ENCODE measurements at places on chromosomes 12 and 14.

DNA sequence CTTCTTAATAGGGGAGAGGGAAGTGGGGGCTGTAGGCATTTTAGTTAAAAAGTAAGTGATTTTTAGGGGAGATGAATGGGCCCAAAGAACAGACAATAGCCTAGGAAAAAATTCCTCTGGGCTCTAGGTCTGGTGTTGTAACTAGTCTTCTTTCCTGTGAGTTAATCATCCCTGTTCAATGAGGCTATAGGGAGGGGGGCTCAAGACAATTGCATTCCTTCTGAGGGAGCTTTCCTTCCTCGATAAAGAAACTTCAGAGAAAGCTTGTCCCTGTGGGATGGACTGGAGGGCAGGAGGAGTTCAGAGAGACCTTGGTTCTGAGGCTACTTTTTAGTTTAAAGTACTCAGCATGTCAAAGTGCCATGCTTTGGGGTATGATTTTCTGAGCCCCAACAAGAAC is 127.2 kb downstream of the BBS10 start:
- no peak for DNase-seq

DNA sequence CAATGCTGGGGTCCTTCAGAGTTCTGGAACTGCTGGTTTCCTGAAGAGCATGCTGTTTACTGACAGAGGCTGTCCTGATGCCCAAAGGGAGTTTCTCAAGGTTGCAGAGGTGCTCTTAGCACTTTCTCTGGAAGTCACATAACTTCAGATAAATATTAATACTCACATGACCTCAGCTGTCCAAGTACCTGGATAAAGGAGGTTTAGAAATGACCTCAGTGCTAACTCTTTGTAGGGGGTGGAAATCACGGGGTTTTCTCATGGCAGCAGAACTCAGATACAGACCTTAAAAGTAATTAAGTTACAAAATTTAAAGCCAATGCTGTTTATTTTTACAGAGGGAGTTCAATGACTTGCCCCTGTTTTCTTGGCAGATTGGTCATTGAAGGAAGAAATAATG is 225.9 kb downstream of the MSRB3 start:
- DNase-seq, result no peak

DNA sequence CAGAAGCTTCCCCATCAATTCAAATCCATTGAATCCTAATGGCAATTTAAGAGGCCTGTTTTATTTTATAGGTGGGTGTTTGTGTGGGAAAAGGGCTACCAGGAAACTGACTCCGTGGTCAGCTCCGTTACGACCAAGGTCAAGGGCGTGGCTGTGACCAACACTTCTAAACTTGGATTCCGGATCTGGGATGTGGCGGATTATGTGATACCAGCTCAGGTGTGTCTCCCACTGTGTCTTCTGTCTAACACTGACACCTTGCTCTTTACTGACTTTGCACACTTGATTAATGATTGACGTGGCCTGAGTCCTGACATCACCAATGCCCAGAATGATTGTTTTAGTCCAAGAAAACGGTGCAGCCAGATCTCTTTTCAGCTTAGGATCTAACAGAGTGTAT is 7.1 kb downstream of the P2RX4 start:
- DNase-seq, result no peak

DNA sequence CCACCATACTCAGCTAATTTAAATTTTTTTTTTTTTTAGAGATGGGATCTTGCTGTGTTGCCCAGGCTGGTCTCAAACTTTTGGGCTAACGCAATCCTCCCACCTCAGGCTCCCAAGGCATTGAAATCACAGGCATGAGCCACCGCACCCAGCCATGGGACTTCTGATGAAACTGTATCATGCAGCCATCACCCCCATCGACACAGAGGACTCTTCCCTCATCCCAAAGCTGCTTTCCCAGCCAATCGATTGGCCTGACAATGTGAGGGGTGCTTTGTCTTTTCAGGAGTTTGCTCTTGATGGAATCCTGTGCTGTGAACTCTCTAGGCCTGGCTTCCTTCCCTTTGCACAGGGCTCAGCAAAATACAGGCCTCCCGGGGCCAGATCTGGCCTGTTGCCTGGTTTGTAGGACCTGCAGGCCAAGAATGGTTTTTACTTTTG is 59.6 kb upstream of the NCOR2 start:
- peak; percentile 35 for DNase-seq

DNA sequence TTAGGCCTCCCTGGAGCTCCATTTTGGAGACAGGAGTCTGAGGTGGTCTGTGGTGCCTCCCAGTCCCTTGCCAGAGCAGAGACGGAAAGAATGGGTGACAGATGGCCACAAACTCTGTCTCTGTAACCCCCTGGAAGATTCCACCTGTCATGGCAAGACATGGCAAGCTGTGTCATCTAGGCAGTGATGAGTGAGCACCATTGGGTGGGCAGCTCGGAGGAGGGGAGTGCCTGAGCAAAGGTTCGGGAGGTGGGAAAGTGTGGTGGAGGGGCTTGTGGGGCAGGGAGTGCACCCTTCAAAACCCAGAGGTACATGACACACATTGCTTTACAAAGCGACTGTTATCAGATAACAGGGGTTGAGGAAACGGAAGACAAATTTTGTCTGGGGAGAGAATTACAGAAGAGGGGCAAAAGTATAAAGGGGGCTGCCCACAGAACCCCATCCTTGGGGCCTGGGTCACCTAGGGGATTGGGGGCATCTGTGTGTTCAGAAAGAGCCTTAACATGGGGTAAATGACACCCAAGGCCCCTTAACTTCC is 3.5 kb downstream of the RIN3 start:
- DNase-seq, result no peak

DNA sequence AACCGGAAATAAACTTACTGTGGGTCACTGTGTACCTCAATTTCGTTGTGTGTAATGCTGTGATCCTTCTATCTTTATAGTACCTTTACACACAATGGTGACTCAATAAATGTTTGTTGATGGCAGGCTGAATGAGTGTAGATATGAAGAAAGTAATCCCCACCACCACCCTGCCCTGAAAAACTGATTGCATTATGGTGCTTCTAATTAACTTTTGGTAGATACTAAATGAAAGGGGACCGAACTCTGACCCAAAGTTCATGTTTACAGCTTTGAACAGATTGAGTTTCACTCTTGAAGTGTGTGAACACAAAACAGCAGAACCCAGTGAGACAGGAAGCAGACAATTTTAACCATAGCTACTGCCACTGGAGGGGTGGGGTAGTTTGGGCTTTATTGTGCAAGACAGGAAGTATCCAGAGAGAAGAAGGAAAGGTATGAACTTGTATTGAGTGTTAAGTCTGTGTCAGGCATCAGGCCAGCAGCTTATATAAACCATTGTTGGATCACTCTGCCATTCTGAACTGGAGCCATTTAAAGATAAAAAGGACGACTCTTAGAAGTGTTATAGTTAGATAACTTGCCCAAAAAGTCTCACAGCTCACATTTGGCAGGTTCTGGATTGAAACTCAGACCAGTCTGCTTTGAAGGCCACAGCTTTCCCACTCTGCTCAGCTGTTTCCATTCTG is 197.0 kb upstream of the AMIGO2 start:
- DNase-seq, result peak; percentile 84

DNA sequence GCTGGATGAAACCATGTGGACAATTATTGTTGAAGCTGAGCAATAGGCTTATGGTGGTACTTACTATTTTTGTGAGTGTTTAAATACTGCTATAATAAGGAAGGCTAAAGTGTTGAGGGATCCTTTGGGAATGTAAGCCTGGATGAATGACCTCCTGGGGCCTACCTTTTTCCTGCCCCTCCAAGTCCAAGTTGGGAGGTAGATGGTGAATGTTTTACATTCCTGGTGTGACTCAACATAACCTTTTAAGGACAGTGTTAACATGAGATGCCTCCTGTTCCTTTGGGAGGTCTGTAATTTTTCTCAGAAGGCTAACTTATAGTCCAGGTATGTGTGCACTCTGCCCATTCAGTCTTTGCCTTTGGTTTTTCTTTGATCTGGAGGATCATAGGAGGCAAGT is 315.9 kb downstream of the NRXN3 start:
- DNase-seq, result no peak

GRCh38 chr12:106171117-106171750 is 32.5 kb upstream of the NUAK1 start:
- DNase-seq, result no peak

GRCh38 chr12:42282294-42282693 is 43.6 kb downstream of the ZCRB1 start:
- DNase-seq, result no peak

DNA sequence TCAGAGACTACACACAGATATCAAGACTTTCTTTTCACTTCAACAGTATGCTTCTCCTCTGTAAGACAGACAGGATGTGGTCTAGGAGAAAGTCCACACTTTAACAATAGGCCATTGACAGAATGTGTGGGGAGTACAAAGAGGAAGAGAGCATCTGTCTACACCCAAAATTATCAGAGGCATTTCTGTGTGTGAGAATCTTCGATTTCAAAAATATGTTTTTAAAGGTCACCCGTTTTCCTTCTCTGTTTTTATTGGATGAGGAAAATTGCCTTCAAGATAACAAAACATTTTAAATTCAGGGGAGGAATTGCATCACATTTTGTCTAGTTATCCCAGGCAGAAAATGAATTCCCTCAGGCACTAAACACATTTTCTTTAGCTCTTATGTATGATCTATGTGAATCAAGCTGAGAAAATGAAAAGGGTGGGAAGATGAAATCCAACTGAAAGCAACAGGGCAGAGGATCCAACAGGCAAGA is 16.4 kb downstream of the NAV3 start:
- peak; percentile 41 for DNase-seq

- DNase-seq, result no peak
Observed at GRCh38 chr14:79791055-79791732, 420.1 kb downstream of the DIO2 start.

- no peak for DNase-seq
Observed at GRCh38 chr14:38989922-38990546, 113.0 kb downstream of the SEC23A start.
